Ascending aorta (tissue), 2 donors: ENCODE measurements at places on chromosomes 2 and 18. TPM values are rescaled to one million over a fixed set of nuclear protein-coding genes. Genes with fewer than 3 reads are reported as not detected.

DNA sequence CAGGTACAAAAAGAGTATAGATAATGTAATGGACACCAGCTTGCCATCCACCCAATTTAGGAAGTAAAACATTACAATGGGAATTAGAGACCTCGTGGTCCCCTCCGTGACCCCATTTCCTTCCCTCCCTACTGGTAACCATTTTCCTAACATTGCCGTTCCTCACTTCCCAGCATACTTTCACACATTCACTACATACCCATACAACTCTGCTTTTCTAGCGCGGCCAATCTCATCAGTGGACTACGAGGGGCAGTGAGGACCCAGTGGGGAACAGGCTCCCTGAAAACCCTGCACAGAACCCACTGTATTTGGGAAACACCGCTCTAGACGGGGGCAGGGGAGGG lies 1.1 kb downstream of the ENOSF1 start:
- H3K4me1 ChIP-seq, result no peaks in the 10 kb centered on the region
- H3K36me3 ChIP-seq, result no peaks in the 10 kb centered on the region
- no peaks in the 10 kb centered on the region for H3K27me3 ChIP-seq
- peak overlapping the region; percentile 63 for H3K4me3 ChIP-seq
- no peak for DNase-seq

The NTSR2 gene
- not detected for total RNA-seq

DNA sequence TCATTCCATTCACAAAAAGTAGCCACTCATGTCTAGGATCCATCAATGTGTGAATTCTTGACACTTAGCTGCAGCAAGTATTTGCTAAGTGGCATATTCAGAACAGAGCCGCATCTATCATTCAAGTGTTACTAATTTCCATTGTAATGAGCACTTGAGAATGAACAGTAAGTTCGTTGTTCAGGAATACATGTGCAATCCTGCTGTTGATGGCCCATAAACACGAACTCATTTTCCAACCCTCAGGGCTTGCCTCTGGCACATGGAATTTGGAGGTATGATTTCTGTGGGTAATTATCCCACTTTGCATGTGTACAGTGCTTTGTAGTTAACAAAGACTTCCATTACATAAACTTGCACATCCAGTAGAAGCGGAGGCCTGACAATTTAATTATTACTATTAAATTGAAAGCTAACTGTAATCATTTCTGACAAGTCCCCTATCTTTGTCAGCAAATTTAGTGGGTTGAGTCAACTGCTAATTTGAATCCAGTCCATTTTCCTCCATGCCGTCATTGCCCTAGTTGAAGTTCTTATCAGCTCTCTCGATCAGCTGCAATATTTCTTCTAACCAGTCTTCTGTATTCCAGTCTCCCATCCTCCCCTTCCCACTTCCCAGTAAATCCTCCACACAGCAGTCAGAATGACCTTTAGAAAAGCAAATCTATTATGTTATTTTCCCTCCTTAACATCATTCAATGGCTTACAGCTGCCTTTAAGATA lies 116.0 kb upstream of the AQP4 start:
- H3K27ac ChIP-seq, result no peak overlapping the region
- no peak for DNase-seq
- H3K36me3 ChIP-seq, result no peaks in the 10 kb centered on the region
- no peaks in the 10 kb centered on the region for H3K4me1 ChIP-seq
- H3K4me3 ChIP-seq, result no peak overlapping the region

DNA sequence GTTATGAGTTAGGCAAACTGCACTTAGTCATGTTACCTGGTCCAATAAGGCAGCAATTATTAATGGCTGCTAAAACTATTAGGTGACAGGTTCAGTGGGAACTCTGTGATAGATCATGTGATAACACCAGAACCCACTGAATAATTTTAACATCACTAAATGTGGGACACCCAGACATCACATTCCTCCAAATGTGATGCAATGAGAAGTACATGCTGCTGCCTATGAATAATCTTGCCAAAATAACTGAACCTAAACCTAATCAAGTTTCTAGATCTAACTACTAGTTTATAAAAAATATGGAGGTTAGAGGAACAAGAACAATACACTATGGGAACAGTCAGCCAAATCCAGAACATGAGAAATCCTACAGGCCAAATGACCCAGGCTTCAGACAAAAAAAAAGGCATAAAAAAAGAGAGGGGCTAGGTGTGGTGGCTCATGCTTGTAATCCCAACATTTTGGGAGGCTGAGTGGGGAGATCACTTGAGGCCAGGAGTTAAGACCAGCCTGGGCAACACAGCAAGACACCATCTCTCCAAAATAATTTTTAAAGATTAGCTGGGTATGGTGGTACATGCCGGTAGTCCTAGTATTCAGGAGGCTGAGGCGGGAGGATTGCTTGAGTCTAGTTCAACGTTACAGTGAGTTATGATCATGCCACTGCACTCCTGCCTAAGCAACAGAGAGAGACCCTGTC lies 7.0 kb upstream of the ACTR2 start:
- H3K27ac ChIP-seq, result no peak overlapping the region
- H3K4me3 ChIP-seq, result no peak overlapping the region
- no peak for DNase-seq
- no peaks in the 10 kb centered on the region for H3K36me3 ChIP-seq

The NDUFV2 gene
- 48.6 TPM for total RNA-seq

DNA sequence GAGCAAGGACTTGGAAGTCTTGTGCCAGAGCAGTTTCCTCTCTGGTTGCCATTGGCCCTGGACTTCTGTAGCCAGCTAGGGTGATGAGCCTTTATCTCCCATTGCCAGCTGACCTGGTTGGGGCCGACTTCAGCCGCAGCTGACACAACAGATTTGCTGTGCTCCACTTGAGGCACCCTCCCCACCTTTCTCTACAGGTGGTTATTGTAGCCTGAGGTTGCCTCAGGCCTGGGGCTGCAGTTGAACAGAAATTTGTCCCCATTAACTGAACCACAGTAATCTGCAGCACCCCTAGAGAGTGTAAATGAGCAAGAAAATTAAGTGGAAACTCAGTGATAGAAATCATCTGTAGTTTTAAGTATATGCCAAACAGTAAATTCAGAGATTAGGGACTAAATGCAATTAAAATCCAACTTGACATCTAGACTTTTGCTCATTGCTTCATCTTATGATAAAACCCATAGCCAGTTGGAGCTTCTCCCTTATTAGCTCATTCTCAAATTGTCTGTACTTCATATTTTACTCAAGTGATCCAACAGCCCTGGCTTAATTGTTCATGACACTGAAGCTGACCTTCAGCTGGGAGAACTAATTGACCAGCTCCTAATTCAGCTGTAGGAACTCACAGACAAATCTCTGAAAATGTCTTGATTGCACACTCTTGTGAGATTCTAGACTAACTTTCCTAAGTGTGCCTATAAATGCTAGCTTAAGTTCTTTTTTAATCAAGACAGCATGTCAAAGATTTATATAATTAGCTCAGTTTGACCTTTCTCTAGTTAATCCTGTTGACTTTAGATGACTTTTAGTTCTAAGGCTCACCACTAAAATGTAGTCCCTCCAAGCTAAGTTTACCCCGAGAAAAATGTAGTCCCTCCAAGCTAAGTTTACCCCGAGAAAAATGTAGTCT lies 48.9 kb downstream of the COPS8 start:
- H3K4me3 ChIP-seq, result no peak overlapping the region
- H3K27ac ChIP-seq, result no peak overlapping the region
- DNase-seq, result no peak
- H3K36me3 ChIP-seq, result no peaks in the 10 kb centered on the region
- H3K4me1 ChIP-seq, result no peaks in the 10 kb centered on the region

The SLC9A2 gene
- not detected for total RNA-seq

- no peak overlapping the region for H3K27ac ChIP-seq
- H3K36me3 ChIP-seq, result peaks cover 5% of the 10 kb centered on the region
- no peaks in the 10 kb centered on the region for H3K27me3 ChIP-seq
- H3K4me1 ChIP-seq, result peaks cover 12% of the 10 kb centered on the region
Measured at GRCh38 chr2:237980087-237980486, 13.3 kb downstream of the UBE2F start.

GRCh38 chr2:223383315-223383714 lies 218.8 kb downstream of the SCG2 start:
- no peaks in the 10 kb centered on the region for H3K36me3 ChIP-seq
- DNase-seq, result no peak
- no peaks in the 10 kb centered on the region for H3K4me1 ChIP-seq
- no peaks in the 10 kb centered on the region for H3K27me3 ChIP-seq
- H3K27ac ChIP-seq, result no peak overlapping the region

- H3K27ac ChIP-seq, result no peak overlapping the region
- DNase-seq, result no peak
- H3K36me3 ChIP-seq, result no peaks in the 10 kb centered on the region
- H3K27me3 ChIP-seq, result no peaks in the 10 kb centered on the region
- H3K4me3 ChIP-seq, result no peak overlapping the region
Measured at GRCh38 chr18:65852273-65852672, 101.5 kb downstream of the CDH7 start.

The LOXHD1 gene
- total RNA-seq, result not detected

- H3K27me3 ChIP-seq, result no peaks in the 10 kb centered on the region
- H3K36me3 ChIP-seq, result no peaks in the 10 kb centered on the region
- no peaks in the 10 kb centered on the region for H3K4me1 ChIP-seq
- DNase-seq, result no peak
- no peak overlapping the region for H3K27ac ChIP-seq
- no peak overlapping the region for H3K4me3 ChIP-seq
Measured at GRCh38 chr18:8065284-8065683, 498.2 kb downstream of the PTPRM start.

DNA sequence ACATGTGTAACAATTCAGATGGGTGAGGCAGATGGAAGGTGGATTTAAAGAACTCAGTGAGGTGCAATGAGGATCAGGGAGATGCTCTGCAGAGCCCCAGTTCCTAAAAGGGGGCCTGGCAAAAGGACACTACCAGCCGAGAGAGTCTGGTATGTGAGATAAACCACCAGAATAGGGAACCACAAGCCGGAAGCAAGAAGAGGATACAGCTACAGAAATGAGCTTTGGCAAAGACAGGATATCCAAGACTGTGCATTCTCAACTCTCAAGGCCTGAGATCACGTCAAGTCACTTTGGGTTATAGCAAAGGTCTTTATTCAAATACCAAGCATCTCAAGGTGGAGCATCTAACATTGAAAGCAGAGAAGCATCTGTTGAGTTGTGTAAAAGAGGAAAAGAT lies 293.5 kb downstream of the ARHGAP15 start:
- no peak overlapping the region for H3K27ac ChIP-seq
- no peaks in the 10 kb centered on the region for H3K27me3 ChIP-seq
- H3K4me1 ChIP-seq, result no peaks in the 10 kb centered on the region
- H3K36me3 ChIP-seq, result no peaks in the 10 kb centered on the region
- DNase-seq, result no peak

GRCh38 chr2:37343537-37344434 lies 644 bp upstream of the QPCT start:
- no peaks in the 10 kb centered on the region for H3K36me3 ChIP-seq
- peaks cover 3% of the 10 kb centered on the region for H3K4me1 ChIP-seq
- no peak for DNase-seq

DNA sequence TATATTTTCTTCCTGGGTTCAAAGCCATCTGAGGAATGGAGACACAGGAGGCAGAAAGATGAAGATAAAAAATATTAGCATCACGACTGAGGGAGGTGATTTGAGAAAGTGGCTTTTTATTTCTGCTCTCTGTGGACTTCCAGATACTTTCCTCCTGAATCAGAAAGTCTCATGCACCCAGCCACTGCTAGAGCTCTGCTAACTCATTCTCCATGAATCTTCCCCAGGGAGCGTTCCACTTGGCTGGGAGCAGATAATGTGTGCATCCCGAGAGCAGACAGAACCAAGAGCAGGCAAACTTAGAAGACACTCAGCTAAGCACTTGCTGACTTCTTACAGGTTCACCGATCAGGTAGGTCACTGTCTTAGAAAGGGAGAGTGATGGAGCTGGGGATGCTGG lies 264.1 kb upstream of the THUMPD2 start:
- H3K27ac ChIP-seq, result no peak overlapping the region
- H3K4me1 ChIP-seq, result no peaks in the 10 kb centered on the region
- H3K4me3 ChIP-seq, result no peak overlapping the region
- H3K36me3 ChIP-seq, result no peaks in the 10 kb centered on the region
- H3K27me3 ChIP-seq, result no peaks in the 10 kb centered on the region

The SYT4 gene
- not detected for total RNA-seq

DNA sequence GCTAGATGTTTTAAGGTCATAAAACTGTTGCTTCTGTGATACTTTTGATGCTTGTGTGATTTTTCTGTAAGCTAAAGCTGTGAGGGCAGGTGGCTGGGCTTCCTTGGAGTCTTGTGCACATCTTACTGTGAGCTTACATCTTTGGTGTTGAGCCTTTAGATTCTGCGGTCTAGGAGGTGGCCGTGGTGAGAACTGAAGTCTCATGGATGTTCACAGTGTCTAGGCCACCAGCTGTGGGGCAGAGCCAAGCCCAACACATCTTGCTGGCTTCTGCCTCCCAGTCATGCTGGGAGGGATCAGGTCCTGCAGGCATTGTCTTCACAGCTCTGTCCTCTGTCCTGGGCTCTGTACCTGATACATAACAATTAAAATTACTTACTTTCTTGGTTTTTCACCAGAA lies 219.7 kb upstream of the HS6ST1 start:
- no peak overlapping the region for H3K4me3 ChIP-seq
- no peaks in the 10 kb centered on the region for H3K27me3 ChIP-seq
- H3K36me3 ChIP-seq, result no peaks in the 10 kb centered on the region
- H3K4me1 ChIP-seq, result no peaks in the 10 kb centered on the region
- H3K27ac ChIP-seq, result no peak overlapping the region

DNA sequence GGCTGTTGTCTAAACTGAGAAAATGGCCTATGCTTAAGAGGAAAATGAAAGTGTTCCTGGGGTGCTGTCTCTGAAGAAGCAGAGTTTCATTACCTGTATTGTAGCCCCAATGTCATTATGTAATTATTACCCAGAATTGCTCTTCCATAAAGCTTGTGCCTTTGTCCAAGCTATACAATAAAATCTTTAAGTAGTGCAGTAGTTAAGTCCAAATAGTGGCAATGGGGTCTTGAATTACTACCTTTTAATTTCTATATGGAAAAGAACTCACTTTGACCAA lies 13.8 kb upstream of the ALLC start:
- no peak overlapping the region for H3K4me3 ChIP-seq
- no peaks in the 10 kb centered on the region for H3K4me1 ChIP-seq
- no peak overlapping the region for H3K27ac ChIP-seq
- DNase-seq, result no peak
- no peaks in the 10 kb centered on the region for H3K36me3 ChIP-seq
- no peaks in the 10 kb centered on the region for H3K27me3 ChIP-seq

- H3K36me3 ChIP-seq, result no peaks in the 10 kb centered on the region
- DNase-seq, result no peak
- H3K27ac ChIP-seq, result no peak overlapping the region
- H3K4me3 ChIP-seq, result no peak overlapping the region
Measured at GRCh38 chr2:2519381-2519780, 188.3 kb upstream of the MYT1L start.

The ZNF512 gene
- total RNA-seq, result 64.8 TPM

The AKAIN1 gene
- not detected for total RNA-seq

- H3K36me3 ChIP-seq, result no peaks in the 10 kb centered on the region
- H3K27ac ChIP-seq, result no peak overlapping the region
- H3K4me3 ChIP-seq, result no peak overlapping the region
- peaks cover 5% of the 10 kb centered on the region for H3K4me1 ChIP-seq
- DNase-seq, result no peak
Measured at GRCh38 chr2:237230355-237230754, 144.7 kb downstream of the COPS8 start.

The PSMG2 gene
- 52.2 TPM for total RNA-seq

The SELENOI gene
- total RNA-seq, result 2.2 TPM

The CYS1 gene
- total RNA-seq, result 13.8 TPM

The PSMD1 gene
- total RNA-seq, result 97.4 TPM
